ENCODE measurements at places on chromosomes 12 and 14.

DNA sequence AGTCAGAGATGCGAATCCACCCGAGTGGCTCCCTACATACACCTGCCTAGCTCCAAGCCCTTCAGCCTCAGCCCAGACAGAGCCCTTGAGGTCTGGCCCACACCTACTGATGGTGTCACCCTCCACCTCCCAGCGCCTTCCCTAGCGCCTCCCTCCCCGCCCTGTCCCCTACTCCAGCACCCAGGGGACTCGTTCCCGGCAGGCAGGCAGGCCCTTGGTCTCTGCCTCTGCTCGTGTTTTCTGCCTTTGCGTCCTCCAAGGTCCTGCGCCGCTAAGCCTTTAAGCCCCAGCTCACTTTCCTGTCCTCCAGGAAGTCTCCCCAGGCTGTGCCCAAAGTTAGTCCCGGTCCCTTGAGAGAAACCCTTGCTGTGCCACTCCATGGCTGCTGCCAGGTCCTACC is 12.7 kb downstream of the INF2 start:
- DNase-seq, result no peak

GRCh38 chr14:99234961-99235571 is 36.9 kb downstream of the BCL11B start:
- no peak for DNase-seq

DNA sequence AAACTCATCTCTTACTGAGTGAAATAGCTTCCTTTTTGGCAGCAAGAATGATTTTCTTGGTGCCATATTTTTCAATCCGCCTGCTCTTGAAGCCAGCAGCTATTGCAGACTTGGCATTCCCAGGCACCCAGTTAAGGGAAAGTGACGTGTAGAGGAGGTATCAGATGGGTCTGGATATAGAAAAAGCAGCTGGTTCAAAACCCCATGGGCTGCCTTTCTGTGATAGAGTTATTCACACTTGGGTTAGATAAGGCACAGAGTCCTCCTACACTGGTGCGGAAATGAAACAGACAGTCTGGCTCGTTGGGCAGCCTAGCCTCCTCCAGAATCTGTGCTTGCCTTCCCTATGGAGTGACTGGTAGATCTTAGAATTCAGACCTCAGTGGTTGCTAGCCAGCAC is 62.2 kb downstream of the PTPN11 start:
- no peak for DNase-seq

GRCh38 chr12:98156697-98157096 is 358.7 kb upstream of the TMPO start:
- no peak for DNase-seq

GRCh38 chr14:102584871-102585869 is 7.3 kb upstream of the RCOR1 start:
- DNase-seq, result no peak

GRCh38 chr14:22243971-22244581 is 344.9 kb downstream of the DAD1 start:
- DNase-seq, result no peak

GRCh38 chr14:71711619-71712018 is 220.6 kb upstream of the RGS6 start:
- no peak for DNase-seq

DNA sequence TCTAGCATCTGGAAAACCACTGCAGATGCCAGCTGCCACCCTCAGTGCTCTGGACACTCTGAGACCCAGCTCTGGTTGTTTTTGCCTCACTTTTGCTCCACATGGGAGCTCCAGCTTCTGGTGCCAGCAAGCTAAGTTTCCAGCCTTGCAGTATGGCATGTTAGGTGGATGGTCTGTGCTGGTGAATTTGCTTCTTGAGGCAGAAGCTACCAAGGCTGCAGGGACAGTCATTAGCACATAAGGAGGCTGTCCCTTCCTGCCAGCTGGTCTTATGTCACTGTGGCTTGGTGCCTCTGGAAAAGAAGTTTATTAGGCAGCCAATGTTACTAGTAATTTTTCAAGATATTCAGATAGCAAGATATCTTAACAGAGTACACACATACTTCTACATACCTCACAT is 64.2 kb upstream of the CSRP2 start:
- DNase-seq, result no peak

- no peak for DNase-seq
Observed at GRCh38 chr12:27711317-27711682, 668 bp downstream of the MRPS35 start.

- no peak for DNase-seq
Observed at GRCh38 chr14:22814941-22815713, at the start of gene SLC7A7. Gene SLC7A7, minus strand, starts transcription at chr14:22815435. Its CDS starts 2,037 bp downstream, at chr14:22813398.

- no peak for DNase-seq
Observed at GRCh38 chr14:98404811-98405210, 867.2 kb downstream of the BCL11B start.

DNA sequence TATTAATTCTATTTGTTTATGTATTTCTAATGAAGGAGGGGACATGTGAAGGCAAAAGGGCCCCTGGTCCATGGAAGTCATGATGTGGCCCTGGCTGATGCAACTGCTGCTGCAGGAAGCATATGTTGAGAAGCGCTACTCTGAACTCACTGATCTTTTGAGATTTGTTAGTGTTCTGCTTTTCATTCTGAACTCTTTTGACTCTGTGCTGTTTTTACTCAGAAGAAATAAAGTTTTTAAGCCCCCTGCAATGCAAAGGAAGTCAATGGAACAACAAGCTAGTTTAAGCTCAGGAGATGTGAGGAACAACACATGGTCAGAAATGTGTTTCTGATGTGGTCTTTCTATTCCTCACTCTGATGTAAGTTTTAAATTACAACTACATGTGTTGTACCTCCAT is 88.9 kb upstream of the BTG1 start:
- no peak for DNase-seq

GRCh38 chr14:106507354-106507753 is 981.0 kb downstream of the TMEM121 start:
- no peak for DNase-seq

GRCh38 chr12:31867292-31867691 is 91.9 kb upstream of the RESF1 start:
- DNase-seq, result no peak

DNA sequence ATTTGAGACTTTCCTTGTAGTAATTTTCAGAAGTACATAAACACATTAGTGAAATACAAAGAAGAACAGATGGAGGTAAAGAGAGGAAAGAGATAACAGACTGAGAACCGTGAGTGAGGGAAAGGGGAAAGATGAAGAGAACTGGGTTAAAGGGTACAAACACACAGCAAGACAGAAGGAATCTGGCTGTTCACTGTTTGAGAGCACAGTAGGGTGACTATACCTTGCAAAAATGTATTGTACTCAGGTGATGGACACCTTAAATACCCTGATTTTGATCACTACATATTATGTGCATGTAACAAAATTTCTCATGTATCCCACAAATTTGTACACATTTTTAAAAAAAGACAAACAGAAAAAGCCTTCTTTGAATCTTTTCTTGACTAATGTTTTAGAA is 2.7 kb upstream of the TRHDE start:
- DNase-seq, result no peak

DNA sequence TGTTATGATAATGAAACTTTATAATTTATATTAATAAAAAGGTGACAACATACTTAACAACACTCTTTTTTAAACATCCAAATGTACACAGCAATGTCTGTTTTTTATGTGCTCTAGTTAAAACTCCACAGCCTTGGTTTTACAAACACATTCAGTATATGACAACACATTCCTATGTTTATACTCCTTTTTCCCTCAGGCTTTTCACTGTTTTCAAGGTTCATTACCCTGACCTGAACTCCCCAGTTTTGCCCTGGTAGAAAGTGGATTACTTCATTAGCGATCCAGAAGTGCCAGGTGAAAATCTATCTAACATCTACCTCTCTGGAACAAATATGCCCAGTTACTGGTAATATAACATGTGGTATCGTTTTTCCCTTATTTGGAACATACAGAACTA is 340.2 kb upstream of the DDHD1 start:
- DNase-seq, result no peak

- no peak for DNase-seq
Observed at GRCh38 chr12:13177906-13178305, 18.6 kb upstream of the EMP1 start.

- DNase-seq, result no peak
Observed at GRCh38 chr14:39766397-39767000, 334.3 kb upstream of the FBXO33 start.

- no peak for DNase-seq
Observed at GRCh38 chr12:32265456-32265855, 133.9 kb upstream of the FGD4 start.

GRCh38 chr14:83912032-83912642 is 1617.8 kb upstream of the FLRT2 start:
- no peak for DNase-seq

DNA sequence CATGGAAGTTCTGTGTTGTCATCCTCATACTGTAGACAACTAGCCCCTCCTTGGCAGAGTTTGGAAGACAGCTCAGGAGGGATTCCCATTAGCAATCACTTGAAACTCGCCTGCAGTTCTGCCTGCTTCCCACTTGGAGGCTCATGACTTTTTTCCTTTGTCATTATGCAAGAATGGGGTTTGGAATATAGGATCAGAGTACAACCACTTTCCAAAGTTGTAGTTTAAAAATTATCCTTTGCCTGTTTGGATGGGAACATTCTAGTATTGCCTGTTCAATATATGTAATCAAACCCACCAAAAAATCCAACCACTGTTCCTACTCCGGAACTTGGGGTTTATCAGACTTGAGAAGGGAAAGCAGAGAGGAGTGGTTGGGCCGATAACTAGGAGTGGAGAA is 2.1 kb upstream of the GPD1 start:
- DNase-seq, result no peak

DNA sequence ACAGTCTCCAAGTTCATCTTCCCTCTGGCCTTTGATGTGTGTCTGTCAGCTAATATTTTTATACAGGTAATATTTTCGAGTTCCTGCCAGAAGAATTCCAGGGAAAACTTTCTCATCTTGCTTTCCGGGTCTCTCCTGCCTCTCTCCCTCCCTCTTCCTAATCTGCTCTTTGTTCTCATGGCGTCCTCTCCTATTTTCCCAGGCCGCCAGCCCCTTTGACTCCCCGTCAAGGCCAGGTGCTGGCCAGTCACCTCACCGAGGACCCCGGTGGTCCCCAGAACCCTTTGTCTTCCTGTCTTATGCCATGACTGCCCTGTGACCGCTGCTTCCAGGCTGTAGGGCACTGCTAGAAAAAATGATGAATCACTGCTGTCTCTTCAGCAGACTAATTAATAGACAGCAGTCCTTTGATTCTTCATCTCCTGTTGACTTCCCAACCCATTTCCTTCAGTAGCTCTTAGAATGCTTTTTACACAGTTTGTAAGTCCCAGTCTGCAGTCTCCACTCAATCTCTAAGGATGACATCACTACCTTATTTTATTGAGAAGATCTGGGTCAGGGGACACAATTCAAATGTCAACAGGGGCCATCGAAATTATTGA is 40.7 kb downstream of the PPFIBP1 start:
- DNase-seq, result no peak

DNA sequence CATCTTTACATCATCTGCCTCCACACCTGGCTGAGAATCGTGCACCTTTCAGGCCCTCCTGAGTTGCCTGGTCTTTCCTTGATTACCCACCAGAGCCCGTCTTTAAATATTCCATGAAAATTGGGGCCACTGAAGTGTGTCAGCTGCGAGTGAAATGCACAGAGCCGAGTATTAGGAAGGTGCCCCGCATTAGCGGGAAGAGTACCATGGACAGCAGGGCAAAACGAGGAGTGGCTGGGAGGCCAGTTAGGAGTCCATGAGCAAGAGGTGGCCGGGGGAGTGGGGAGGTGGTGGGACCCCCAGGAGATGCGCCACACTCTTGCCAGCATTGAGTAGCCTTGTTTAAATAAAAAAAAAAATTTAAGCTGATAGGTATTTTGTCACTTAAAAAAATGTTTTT is 99.6 kb downstream of the TSPAN9 start:
- DNase-seq, result no peak

- DNase-seq, result no peak
Observed at GRCh38 chr12:125254236-125254635, 189.0 kb downstream of the AACS start.

DNA sequence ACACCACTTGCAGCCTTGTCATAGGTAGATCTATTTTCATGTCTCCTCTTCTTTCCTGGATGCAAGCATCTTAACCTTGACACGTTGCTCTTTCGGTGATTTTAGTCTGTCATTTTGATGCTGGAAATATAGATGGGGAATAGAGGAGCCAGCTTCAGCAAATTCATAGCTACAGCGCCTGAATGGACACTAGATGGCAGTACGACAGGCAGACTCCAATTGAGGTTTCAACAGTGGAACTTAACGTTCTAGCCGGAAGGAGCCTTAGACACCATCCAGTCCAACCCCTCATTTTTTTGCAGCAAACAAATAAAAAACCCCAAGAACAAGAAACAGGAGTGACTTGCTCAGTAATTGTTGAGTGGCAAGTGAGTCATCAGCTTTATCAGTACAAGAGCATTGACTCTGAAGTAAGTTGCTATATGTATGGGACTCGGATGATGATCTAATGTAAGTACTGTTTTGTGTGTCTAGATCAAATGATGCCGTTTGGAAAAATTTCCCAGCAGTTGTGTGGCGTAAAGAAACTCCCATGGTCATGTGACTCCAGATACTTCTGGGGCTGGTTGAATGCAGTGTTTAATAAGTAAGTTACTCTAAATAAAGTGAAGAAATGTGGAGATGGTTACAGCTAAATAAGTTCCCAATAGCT is 9.0 kb downstream of the DMAC2L start:
- no peak for DNase-seq

DNA sequence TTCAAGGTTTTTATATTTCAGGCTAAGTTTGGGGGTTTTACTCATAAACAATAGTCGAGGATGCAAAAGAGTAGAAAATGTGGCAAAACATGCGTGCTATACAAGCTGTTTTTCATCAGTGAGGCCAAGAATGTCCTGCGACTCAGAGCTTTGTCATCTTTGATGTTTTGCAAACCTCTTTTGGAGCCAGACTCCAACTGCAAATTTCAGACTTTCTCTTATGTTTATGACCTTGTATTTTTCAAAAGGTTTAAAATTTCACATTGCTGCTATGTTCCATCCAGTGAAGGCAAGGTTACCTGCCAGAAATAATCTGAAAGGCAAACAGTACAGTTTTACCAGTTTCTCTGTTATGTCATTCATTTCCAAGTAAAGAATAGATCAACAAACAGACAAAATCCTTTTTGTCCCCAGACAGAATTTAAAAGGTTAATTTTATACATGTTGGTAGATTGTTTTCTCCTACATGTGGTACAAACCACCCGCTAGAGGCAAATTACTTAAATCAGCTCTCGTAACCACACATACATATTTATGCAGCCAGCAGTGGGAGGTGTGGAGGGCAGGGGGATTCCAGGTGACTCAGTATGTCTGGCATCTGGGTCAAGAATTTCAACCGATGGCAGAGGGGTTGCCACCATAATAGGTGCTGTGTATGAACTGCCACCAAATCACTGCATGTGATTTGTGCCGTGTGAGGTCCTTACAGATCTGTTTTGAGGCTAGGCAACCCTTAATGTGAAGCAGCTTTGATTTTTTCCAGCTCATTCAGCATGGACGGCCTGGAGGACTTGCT is 119.8 kb upstream of the CPM start:
- no peak for DNase-seq

DNA sequence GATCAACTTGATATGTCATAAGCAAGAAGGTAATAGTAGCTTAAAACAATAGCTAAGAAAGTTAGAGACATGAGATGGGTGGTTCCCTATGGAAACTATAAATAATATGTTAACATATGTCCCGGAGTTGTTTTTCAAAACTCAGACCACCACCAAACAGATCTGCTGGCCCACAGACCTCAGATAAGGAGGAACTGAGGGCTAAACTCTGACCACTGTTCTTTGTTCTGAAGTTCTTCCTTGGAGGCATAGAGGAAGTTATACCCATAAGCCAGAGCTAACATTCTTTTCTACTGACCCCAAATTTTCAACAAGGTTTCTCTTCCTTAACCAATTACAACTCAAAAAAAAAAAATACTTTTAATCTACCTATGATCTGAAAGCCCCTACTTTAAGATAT is 156.1 kb upstream of the FSCB start:
- DNase-seq, result no peak

GRCh38 chr12:53782093-53782703 is 30.4 kb upstream of the CISTR start:
- no peak for DNase-seq
